ENCODE measurements at places on chromosomes 1 and 21. TPM values are rescaled to one million over a fixed set of nuclear protein-coding genes. Genes with fewer than 3 reads are reported as not detected.

DNA sequence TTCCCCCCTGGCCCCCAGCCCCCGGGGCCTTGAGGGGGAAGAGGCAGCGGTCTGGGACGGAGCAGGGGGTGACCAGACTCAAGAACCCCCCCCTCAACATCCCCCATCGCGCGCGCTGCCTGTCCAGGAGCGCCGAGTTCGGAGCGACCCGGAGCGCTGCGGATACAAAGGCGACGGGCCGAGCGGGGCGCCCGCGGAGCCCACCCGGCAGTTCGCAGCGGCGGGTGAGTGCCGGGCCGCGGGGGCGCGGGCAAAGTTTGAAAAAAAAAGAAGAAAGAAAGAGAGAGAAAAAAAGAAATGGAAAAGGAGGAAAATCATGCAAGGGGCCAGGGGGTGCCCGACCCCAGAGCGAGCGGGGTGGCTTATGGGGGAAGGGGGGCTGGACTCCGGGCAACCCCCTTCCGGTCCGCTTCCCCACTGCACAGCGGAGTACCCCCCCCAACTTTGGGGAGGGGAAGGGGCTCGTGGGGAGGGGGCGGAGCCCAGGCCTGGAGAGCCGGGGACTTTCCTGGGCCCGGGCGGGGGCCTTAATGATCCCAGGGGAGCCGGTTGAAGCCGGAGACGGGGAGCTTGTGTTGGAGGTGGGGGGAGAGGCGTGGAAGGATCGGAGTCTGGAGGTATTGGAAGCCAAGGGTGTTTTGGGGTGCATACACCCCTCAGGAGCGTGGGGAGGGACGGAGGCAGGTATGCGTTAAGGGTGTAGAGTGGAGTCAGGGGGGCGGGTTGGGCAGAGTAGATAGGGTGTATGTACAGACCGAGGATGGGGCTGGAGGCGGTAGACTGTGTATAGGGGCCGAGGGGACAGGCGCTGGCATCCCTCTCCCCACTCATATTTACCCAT is 502 bp downstream of the VANGL2 start:
- no peaks in the 10 kb centered on the region for H3K4me1 ChIP-seq
- no peak for DNase-seq
- no peaks in the 10 kb centered on the region for H3K36me3 ChIP-seq

- no peak overlapping the region for H3K27ac ChIP-seq
- no peaks in the 10 kb centered on the region for H3K36me3 ChIP-seq
- H3K27me3 ChIP-seq: no peaks in the 10 kb centered on the region
- H3K4me3 ChIP-seq: no peak overlapping the region
- DNase-seq: no peak
- H3K4me1 ChIP-seq: no peaks in the 10 kb centered on the region
Observed at GRCh38 chr1:55820501-55820900, 605.3 kb upstream of the USP24 start.

- no peak overlapping the region for H3K27ac ChIP-seq
- no peaks in the 10 kb centered on the region for H3K36me3 ChIP-seq
- H3K27me3 ChIP-seq: no peaks in the 10 kb centered on the region
Observed at GRCh38 chr1:228337031-228337564, 69.5 kb downstream of the TRIM11 start.

GRCh38 chr1:106680216-106680615 is 376.3 kb upstream of the PRMT6 start:
- DNase-seq: no peak
- no peaks in the 10 kb centered on the region for H3K4me1 ChIP-seq
- H3K36me3 ChIP-seq: no peaks in the 10 kb centered on the region
- H3K4me3 ChIP-seq: no peak overlapping the region

GRCh38 chr1:22406722-22407495 is 44.7 kb upstream of the ZBTB40 start:
- no peak for DNase-seq
- no peak overlapping the region for H3K4me3 ChIP-seq
- H3K27ac ChIP-seq: no peak overlapping the region
- no peaks in the 10 kb centered on the region for H3K4me1 ChIP-seq

DNA sequence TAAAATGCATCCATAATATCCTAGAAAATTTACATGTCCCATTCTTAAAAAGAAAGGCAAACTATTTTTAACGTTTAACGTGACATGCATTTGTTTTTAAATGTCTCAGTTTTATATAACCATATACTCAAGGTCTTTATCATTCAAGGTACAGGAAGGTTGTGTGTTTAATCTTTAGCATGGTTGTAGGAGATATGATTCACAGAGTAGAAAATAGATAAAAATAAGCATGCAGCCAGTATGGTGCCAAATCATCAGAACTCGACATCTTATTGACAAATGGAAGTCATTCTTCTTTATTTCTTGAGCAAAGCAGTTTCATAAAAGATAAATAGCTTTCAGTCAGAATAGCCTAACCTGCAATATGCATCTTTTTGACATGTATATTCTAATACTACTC is 51.0 kb downstream of the SAMSN1 start:
- H3K36me3 ChIP-seq: no peaks in the 10 kb centered on the region
- H3K27ac ChIP-seq: no peak overlapping the region
- no peaks in the 10 kb centered on the region for H3K27me3 ChIP-seq
- H3K4me1 ChIP-seq: no peaks in the 10 kb centered on the region

DNA sequence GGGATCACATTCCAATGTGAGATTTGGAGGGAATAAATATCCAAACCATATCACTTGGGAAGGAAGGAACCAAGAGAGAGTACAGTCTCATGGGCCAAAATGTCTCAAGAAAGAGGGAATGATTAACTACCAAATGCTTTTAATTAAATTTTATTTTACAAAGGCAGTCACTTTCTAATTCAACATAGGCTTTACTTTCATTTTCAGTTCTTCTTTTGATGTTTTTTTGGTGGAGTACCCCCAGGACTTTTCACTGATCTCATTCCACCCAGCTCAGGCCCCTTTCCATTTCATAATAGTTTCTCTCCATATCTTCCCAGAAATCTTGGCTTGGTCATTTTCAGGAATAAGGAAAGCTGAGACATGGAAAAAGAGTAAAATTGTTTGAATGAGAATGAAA is 5.1 kb upstream of the SLAMF7 start:
- H3K4me1 ChIP-seq: no peaks in the 10 kb centered on the region
- H3K4me3 ChIP-seq: no peak overlapping the region
- H3K27me3 ChIP-seq: no peaks in the 10 kb centered on the region
- no peaks in the 10 kb centered on the region for H3K36me3 ChIP-seq

GRCh38 chr1:21592086-21592865 is 76.9 kb downstream of the RAP1GAP start:
- H3K27ac ChIP-seq: no peak overlapping the region
- H3K27me3 ChIP-seq: no peaks in the 10 kb centered on the region
- no peak for DNase-seq
- H3K4me1 ChIP-seq: no peaks in the 10 kb centered on the region
- no peak overlapping the region for H3K4me3 ChIP-seq
- H3K36me3 ChIP-seq: no peaks in the 10 kb centered on the region

DNA sequence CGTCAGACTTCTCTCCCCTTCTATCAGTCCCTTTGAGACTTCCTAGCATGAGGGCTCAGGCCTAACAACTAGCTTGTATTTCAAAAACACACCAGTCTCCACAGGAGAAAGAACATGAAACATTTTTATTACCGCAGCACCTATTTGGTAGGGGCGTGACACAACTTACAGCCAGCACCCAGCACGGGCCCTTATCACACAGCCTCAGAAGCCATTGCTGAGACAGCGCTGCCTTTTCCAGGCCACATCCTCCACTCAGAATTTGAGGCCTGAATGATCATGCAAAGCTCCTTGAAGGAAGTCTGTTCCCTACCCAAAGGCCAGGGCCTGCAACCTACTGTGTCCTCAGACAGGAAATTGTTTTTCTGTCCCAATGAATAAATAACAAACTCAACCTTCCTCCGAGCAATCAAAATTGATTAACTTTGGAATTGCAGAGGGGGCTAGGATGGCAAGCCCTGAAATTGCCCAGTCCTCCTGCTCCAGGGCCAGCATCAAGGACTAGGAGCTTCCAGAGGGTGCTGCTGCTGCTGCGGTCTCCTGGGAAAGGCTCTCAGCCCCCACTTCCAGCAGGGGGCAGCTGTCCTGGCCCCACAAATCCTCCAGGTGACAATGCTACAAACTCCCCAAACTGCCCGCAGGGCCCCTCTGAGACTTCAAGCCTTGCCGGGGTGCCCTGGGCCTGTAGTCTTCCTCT is 94.3 kb upstream of the GALNT2 start:
- no peak for DNase-seq
- no peaks in the 10 kb centered on the region for H3K4me1 ChIP-seq
- no peaks in the 10 kb centered on the region for H3K27me3 ChIP-seq
- H3K36me3 ChIP-seq: no peaks in the 10 kb centered on the region

GRCh38 chr21:15676935-15677334 is 52.8 kb upstream of the USP25 start:
- no peak overlapping the region for H3K4me3 ChIP-seq
- no peak for DNase-seq
- H3K4me1 ChIP-seq: no peaks in the 10 kb centered on the region
- no peaks in the 10 kb centered on the region for H3K27me3 ChIP-seq
- no peak overlapping the region for H3K27ac ChIP-seq

DNA sequence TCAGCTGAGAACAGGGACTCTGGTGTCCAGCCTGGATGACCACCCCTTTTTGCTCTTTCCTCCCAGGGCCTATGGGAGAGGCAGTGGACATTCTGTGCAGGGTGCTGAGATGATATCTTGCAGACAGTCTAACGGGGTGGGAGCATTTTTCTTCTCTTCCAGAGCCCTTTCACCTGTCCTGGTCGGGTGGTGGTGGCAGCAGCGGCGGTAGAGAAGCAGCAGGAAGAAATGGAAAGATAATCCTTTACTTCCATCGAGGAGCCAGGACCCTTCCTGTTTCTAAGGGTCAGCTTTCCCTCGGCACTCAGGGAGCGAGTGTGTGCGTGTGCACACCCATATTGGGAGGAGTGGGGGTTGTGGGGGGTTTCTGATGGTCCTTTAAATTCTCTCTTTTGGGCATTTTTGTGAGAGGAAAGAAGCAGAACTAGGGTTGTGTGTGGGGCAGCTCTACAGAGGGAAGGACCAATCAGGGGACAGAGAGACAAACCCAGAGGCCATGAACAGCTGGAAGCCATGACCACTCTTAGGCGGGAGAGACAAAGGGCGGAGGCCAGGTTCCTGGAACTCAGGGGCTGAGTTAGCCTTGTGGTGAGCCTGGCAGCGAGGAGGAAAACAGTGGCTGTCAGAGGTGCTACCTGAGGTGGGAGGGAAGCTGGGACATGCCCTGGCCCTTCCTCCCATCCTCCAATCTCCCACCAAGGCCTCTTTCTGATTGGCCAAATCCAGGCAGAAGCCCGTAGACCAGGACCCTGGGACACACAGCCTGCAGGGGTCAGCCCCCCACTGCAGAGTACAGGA is 31.2 kb upstream of the CSF3R start:
- DNase-seq: no peak

- H3K4me3 ChIP-seq: no peak overlapping the region
- peaks cover 2% of the 10 kb centered on the region for H3K4me1 ChIP-seq
- H3K27ac ChIP-seq: no peak overlapping the region
- DNase-seq: peak; percentile 87
- no peaks in the 10 kb centered on the region for H3K27me3 ChIP-seq
- no peaks in the 10 kb centered on the region for H3K36me3 ChIP-seq
Observed at GRCh38 chr21:41610042-41610839, 102.3 kb upstream of the TMPRSS2 start.

DNA sequence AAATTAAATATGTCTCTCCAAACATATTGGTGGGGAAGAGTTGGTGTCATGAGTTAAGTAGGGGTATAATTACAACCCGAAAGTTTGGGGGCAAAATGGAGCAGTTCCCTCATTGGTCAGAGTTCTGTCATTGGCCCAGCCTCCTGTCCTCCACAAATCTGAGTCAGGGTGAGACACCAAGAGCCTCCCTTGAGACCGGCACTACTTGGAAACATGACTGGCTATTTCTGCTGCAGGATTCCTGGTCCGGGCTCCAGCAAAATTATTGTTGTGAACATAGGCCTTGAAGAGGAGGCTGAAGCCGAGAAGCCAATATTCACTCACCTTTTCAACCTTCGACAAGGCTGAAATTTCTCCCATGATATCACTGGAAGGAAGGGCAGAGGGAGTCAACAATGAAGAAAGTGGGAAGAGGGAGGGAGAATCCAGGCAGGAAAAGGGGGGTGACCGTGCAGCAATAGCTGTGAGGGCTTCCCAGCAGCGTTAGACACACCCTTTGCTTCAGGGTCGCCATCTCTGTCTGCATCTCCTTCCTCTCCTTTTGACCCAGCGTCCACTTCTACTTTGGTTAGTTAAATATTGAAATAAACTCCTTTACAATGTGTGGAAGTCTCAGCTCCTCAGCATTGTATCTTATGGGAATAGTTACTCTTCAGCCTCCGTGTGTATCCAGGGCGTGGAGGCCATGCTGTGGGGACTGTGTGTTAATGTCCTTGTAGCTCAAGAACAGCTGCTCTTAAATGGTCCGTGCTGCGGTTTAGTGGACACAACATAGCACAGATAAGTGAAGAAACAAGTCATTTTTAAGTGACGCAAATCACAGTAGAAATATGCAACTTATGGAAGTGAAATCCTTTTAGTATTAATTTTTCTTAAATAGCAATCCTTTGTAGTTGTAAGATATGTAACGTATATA is 307.4 kb downstream of the DISC1 start:
- H3K27ac ChIP-seq: no peak overlapping the region
- H3K36me3 ChIP-seq: no peaks in the 10 kb centered on the region
- H3K4me3 ChIP-seq: no peak overlapping the region
- H3K4me1 ChIP-seq: no peaks in the 10 kb centered on the region

GRCh38 chr1:96292141-96292540 is 429.4 kb upstream of the PTBP2 start:
- no peak overlapping the region for H3K27ac ChIP-seq
- no peaks in the 10 kb centered on the region for H3K4me1 ChIP-seq
- H3K27me3 ChIP-seq: no peaks in the 10 kb centered on the region
- no peaks in the 10 kb centered on the region for H3K36me3 ChIP-seq
- DNase-seq: no peak

DNA sequence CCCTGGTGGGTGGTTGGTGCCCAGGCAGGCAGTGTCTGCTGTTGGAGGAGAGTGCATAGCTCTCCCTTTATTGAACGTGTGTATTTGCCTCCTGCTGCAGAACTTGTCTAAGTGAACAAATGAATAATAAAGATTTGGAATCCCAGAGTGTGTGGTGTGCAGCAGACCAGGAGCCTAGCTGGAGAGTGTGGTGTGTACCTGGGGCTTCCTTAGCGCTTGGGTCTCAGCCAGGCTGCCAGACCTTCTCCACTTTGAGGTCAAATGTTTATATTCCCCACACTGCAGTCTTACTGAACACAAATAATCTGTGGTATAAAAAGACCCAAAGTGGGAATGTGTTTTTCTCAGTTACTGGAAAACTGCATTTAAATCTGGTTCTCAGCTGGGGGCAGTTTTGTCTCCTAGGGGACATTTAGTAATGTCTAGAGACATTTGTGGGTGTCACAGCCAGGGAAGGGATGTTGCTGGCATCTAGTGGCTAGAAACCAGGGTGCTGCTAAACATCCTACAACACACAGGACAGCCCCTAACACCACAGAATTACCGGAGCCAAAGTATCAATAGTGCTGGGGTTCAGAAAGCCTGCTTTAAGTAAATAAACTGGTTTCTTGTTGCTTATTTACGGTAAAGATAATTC is 23.6 kb downstream of the SLC37A1 start:
- no peaks in the 10 kb centered on the region for H3K36me3 ChIP-seq
- no peak overlapping the region for H3K27ac ChIP-seq
- no peak for DNase-seq
- no peaks in the 10 kb centered on the region for H3K27me3 ChIP-seq
- no peak overlapping the region for H3K4me3 ChIP-seq
- H3K4me1 ChIP-seq: no peaks in the 10 kb centered on the region

- no peaks in the 10 kb centered on the region for H3K4me1 ChIP-seq
- H3K27ac ChIP-seq: no peak overlapping the region
- no peaks in the 10 kb centered on the region for H3K27me3 ChIP-seq
- H3K36me3 ChIP-seq: no peaks in the 10 kb centered on the region
- no peak overlapping the region for H3K4me3 ChIP-seq
- no peak for DNase-seq
Observed at GRCh38 chr1:168623003-168623828, 46.8 kb downstream of the XCL1 start.

CFAP45 gene
- 2.5 TPM for total RNA-seq

LY9 gene
- 1.2 TPM for total RNA-seq

AQP10 gene
- not detected for total RNA-seq

BLACAT1 gene
- total RNA-seq: not detected

CFHR5 gene
- total RNA-seq: not detected

CIART gene
- total RNA-seq: 6.6 TPM

KRTAP11-1 gene
- total RNA-seq: not detected

Measured in aorta (tissue), 5 donors.